Activated naive CD4-positive, alpha-beta T cell treated with Interleukin-2 at 50 U/mL for 16 hours (primary cell): ENCODE measurements at places on chromosomes 11 and 22.

DNA sequence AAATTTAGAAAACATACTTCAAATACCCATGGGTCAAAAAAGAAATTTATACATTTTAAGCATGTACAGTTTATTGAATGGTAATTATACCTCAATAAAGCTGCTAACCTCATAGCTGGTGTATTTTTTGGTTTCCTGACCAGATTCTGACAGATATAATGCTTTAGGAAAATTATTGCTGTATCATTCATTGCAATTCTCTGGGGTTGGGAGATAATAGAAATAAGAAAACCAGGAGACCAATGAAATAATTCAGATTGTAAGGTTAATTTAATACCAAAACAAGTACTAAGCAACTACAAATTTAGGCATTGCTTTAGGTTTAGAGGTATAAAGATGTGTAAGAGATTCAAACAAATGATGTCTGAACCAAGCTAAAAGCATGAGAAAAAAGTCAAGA, 120.1 kb downstream of the ENTHD1 start:
- DNase-seq = no peak

- DNase-seq = peak; percentile 20
Measured at GRCh38 chr22:29205594-29206371, at the start of gene EMID1. Gene EMID1, plus strand, starts transcription at chr22:29205896. Its CDS starts 143 bp downstream, at chr22:29206039.

DNA sequence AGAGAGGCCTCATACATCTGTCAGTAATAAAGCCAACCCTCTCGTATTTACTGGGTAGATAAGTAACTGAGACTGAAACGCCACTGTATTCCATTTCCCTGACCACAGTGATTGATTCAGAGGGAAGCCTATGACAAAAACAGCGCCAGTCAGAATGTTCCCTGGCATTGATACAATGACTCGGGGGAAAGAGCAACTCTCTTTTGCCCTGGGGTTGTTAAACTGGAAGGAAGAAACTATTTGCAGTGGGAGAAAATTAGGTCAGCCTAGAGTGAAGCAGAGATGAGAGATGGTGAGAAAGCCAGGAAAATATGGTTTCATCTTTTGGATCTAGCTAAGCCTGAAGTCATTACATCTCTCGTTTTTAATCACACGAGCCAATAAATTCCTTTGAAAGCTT, 48.6 kb upstream of the RBFOX2 start:
- DNase-seq = no peak

DNA sequence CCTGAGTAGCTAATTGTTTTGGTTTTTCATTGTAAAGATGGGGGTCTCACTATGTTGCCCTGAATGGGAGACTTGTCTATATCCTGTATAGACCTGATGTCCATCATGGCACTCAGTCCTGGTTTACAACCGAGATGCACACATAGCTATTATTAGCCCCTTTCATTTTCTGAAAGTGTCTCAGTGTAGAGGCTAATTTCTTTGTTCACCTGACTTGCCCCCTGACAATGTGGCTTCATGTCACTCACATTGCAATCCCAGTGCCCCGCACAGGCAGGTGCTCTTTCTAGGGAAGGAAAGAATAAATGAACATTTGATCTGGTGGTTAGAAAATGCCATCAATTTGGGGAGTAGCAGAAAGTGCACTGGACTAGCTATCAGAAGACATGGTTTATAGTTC, 13.1 kb upstream of the KDM2A start:
- no peak for DNase-seq

DNA sequence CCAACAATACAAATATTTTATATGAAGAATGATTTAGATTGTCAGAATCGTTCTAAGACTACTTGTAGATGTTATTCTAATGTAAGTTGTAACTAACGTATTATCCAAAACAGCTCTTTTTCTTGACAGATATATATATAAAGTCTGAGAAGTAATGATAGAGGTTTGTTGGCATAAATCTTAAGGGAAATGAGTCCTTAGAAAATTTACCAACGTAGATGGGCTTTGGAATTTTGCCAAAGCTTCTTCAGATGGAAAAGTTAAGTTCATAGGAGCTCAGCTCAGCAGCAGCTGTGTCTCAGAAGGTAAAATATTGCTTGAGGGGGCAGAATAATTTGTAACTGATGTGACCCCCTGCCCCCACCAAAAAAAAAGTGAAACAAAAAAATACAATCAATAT, 66.7 kb downstream of the BID start:
- DNase-seq = no peak

DNA sequence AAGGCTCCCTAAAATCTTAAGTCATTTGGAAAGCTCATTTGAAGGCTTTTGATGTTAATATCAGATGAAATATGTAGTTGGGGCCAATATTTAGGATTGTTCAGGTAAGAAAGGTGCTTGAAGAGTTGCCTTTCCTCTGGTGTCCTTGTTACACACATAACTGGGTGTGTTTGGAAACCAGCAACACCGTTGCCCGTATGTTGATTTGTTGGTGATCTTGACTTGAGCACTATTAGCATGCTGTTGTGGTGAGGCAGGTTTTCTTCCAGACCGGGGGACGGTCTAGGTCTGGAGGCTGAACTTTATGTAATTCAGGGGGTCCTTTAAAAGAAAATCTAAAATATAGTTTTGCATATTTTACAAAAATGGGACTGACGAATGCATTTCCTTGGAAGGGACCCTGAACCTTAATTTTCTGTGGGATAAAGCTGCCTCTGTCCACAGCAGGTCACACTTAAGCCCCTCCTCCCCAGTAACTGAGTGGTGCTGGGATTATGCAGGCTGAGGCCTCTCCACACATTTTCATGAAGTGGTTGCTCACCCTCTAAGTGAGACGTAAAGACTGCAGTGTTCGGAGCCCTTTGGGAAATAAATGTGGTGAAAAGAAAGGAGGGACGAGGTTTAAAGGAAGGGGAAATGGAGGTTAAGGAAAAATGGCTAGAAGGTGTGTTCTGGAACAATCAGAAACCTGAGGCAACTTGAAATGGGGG, 1.8 kb downstream of the YWHAH start:
- DNase-seq = no peak

GRCh38 chr11:12618743-12619540, 55.3 kb upstream of the TEAD1 start:
- no peak for DNase-seq

- no peak for DNase-seq
Measured at GRCh38 chr22:43241699-43242386, 54.9 kb upstream of the TTLL12 start.
